ENCODE measurements at places on chromosomes 2 and 18.
A peak's percentile ranks its signal among the peaks of the same experiment; 100 is the strongest.

GRCh38 chr2:20168727-20169696 is 55.9 kb downstream of the SDC1 start:
- DNase-seq: no peak

- DNase-seq: no peak
Measured at GRCh38 chr2:100541404-100541803, 21.4 kb upstream of the PDCL3 start.

DNA sequence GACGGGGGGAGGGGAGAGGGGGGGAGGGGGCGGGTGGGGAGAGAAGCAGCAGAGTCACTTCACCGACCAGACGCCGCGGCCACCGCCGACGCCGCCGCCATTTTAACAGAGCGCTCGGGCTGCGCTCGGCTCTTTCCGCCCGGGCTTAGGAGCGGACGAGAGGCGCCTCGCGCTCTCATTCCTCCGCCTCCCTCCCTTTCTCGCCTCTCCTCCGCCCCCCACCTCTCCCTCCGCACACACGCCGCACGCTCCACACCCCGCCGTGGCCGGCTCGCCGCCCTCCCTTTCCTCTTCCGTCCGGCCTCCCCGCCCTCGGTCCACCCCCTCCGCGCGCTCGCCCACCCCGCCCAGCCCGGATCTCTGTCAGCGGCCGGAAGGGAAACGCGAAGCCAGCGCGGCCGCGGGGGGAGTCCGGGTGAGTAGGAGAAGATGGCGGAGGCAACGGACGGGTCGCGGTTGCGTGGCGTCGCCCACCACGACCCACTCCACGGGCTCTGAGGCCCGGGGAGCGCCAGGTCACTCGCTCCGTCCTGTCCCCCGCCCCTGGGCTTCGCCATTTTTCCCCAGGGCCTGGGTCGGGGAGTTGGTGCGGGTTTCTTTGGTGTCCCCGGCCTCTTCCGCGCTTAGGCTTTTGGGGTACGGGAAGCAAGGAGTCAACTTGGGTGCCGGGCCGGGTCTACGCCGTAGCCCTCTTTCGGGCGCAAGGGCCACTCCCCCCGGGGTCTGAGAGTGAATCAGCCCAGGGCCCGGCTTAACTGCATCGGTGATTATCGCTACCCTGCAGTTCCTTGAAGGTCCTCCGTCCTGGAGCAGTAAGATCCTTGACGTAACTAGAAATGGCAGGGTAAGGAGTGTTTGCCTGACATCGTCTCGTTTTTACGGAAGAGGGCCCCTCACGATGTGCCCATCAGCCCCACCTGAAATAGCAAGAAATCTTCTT is at the start of gene USP34:
Gene USP34, minus strand, starts transcription at position 123 of the 940 bp plus-strand sequence. CDS start 395 bp downstream, outside the sequence.
- peak; percentile 97 for DNase-seq

DNA sequence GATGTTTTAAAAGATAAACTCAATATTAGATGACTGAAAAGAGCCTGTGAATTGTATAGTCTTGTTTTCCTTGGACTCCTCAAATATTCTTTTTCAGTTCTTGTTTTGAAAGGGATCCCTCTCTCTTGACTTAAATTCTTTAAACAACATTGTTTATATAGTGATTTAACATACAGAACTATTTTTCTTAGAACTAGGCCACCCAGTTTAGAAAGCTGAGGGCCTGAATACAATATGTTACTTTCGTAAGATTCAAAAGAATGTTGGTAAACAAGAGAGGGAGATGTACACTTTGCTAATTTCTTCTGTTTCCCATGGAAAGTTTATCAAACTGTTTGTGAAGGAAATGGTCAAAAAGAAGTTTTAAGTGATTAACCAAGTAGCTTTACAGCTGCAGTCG is 5.5 kb upstream of the TSPYL6 start:
- DNase-seq: no peak

DNA sequence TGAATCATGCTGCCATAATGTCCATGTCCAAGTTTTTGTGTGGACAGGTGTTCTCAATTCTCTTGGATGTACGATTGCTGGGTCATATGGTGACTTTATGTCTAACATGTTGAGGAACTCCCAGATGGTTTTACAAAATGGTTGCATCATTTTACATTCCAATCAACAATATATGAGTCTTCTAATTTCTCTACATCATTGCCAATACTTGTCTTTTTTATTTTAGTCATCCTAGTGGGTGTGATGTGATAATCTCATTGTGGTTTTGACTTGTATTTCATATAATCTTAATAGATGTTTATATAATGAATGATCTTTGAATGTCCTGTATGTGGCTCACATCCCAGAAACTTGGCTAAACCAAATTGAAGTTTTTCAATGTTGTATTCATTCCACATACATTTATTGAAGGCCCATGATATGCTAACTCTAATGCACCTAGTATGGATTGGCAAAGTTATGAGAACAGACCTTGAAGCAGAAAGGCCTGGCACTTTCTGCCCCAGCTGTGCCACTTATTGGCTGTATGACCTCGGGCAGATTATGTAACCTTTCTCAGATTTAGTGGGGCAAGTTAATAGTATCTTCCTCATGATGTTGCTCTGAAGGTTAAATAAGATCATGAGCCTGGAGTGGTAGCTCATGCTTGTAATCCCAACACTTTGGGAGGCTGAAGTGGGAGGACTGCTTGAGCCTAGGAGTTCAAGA is 205.4 kb downstream of the RAB3GAP1 start:
- no peak for DNase-seq

DNA sequence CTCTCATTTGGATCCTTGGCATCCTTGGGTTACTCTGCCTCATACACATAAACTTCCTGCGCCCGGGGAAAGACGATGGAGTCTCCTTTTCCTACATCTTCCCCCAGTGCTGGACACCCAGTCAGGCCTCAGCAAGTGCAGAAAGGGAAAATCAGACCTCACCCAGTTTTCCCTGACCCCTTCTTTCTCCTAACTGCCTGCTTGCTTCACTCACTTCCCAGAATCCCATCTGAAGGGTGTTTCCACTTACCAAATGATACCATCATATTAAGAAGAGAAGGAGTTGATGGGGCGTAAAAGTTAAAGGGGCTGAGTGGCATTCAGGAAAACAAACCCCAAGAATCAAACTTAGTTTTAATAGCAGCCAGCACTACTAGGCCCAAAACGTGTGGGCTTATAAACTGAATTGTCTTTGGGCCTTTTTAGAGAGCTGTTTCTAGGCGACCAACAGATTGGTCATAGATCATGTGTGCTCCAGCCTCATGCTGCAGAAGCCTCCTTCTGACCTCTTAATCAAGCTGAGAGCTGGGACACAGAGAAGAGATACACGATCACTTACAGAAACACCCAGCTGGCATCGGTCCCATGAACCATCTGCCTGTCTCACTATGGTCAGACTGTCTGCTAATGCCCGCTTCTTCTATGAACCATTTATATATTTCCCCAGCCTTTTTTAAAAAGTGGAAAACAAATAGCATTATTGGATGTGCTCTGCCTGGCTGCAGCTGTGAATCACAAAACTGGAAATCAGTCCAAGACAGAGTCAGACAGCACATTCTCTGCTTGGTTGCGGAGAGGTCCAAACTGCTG is 165.7 kb upstream of the SLC14A2 start:
- DNase-seq: no peak

- DNase-seq: no peak
Measured at GRCh38 chr2:36329251-36329650, 26.3 kb upstream of the CRIM1 start.

DNA sequence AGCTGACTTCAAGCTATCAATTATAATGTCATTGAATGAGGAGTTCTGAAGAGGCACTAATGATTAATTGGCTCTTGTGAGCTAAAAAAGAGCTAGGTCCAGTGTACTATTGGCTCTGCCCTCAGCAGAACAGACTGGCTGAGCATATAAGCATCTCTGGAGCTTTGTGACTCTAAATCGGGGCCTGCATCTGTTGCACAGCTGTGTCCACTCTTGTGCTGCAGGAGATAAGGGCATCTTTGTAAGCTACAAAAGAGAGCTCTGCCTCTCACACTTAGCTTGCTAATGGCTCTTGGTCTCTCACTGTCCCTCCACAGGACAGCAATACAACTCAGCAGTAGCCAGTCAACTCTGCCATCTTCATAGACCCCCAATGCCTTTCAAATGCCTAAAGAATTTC is 61.5 kb upstream of the L3MBTL4 start:
- no peak for DNase-seq

DNA sequence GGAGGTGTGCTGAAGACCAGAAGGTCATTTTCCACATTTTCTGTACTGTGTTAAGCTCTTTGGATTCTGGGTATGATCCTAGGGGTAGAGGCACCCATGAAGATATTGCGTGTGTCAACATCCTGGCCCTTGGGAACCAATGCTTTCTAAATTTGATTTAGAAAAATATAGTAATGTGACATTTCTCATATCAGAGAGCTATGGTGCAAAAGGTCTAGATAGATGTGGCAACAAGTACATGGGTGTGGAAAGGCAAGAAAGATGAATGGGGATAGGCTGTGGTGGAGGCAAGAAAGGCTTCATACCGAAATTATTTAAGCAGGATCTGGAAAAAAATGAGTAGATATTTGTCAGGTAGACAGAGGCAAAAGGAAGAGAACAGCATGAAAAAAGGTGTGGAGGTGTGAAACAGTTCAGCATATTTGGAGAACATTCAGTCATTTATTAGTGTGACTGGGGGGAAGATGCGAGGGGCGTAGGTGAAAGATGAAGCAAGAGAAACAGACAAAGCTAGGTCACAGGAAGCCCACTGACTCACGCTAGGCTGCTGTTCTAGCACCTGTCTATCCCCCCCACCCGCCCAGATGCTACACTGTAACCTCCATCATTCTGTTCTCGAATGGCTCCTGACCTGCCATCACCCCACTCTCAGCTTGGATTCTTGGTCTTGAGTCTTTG is 11.7 kb downstream of the DOK1 start:
- no peak for DNase-seq

GRCh38 chr2:46831869-46832265 is 83.7 kb downstream of the MCFD2 start:
- DNase-seq: no peak

GRCh38 chr2:233351423-233351822 is 2.9 kb upstream of the DGKD start:
- DNase-seq: no peak

DNA sequence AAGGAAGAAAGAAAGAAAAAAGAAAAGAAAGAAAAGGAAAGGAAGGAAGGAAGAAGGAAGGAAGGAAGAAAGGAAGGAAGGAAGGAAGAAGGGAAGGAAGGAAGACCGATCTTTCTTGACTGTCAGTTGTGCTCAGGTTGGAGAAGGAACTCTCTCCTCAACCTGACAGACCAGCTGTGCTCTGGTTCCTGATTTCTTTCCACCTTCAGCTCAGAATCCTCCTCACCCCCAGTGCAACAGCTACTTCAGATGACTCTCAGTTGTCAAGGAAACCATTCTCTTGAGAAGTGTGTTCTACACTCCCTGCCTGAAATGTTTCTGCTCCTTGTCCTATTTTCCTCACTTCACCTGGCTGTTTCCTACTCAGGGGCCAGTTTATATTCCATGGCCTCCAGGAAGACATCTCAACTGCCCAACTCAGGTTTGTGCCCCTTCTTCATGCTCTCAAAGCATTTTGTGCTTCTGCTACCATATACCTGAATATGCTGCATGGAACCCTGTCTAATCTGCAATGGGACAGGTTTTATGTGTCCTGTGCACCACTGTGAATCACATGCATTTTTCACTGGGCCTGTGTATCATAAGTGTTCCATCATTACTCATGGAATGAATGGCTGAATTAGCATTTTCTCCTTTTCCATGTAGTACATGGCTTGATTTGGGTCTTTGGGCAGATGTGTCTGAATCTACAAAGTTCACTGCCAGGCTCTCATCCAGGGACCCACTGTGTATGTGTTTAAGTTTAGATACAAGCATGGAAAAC is 32.8 kb upstream of the DOCK10 start:
- DNase-seq: no peak

DNA sequence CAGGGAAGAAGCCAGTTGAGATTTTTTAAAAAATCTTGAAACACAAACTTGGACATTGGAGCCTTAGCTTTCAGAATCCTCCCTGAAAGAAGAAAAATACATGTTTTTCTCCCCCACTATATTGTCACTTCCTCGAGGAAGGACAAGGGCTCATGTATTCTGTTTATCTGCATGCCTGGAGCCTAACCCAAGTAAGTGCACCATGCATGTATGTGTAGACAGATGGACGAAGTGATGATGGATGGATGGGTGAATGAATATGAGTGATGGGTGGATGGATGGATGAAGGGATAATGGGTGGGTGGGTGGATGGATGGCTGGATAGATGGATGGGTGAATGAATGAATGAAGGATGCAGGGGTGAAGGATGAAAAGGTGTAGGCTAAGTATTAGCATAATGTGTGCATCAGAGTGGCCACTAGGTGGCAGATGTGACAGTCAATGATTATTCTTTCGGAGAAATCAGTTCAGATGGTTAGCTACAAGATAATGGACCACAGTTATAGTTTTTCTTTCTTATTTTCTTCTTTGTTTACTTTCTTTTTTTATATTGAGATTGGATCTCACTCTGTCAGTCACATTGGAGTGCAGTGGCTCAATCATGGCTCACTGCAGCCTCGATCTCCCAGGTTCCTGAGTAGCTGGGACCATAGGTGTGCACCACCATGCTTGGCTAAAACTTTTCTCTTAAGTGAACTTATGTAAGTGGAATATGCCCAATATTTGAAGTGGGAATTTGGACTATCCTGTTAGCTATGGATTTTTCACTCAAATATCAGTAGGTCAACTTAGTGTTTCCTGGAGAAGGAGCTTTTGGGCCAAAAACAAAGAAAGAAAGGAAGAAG is 18.5 kb upstream of the CCDC93 start:
- DNase-seq: no peak

DNA sequence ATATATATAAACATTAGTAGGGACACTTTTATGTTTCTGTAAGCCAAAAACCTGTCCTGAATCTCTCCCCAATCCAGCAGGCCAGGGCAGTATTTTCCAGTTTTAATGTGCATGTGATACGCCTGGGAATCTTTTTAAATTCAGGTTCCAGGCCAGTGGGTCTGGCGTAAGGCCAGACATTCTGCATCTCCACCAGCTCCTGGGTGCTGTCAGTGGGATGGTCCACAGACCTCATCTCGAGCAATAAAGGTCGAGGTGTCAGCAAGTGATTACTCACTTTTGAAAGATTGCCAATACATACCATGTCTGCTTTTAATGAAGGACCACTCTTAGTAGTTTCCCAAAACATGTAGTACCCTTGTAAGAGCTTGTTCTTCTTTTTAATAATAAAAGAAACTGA is 189.9 kb upstream of the SH3BP4 start:
- no peak for DNase-seq

- no peak for DNase-seq
Measured at GRCh38 chr2:179744401-179744800, 117.0 kb downstream of the ZNF385B start.

DNA sequence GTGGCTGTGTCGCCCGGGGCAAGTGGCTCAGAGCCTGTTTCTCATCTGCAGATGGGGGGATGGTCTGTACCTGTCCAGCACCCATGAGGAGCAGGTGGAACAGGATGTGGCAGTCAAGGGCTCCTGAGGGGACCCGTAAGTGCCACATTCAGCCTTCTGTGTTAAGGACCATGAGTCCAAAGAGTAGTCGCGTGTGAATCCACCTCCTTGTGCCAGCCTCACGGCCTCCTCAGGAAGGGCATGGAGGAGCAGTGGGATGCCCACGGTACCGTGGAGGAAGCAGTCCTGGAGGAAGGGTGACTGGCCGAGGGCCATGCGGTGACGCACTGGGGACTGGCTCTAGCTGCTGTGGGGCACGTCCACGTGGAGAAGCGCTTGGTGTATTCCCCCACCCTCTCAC is 61.1 kb downstream of the ODC1 start:
- DNase-seq: no peak

- peak; percentile 44 for DNase-seq
Measured at GRCh38 chr2:241188361-241189092, at the start of gene ANO7. Gene ANO7, plus strand, starts transcription at chr2:241188677. Its CDS starts 1,387 bp downstream, at chr2:241190064.

GRCh38 chr18:33277431-33277830 is 163.1 kb downstream of the CCDC178 start:
- DNase-seq: no peak
